RPMI7951 (cell line): ENCODE measurements at places on chromosomes 13 and 19. TPM values are rescaled to one million over a fixed set of nuclear protein-coding genes. Genes with fewer than 3 reads are reported as not detected.

GRCh38 chr19:29121684-29122083 is 91.3 kb downstream of the UQCRFS1 start:
- DNase-seq, result no peak

- DNase-seq, result no peak
Measured at GRCh38 chr19:15589760-15590451, 25.1 kb upstream of the CYP4F8 start.

Gene TEAD2
- 34.2 and 36.4 TPM in 2 replicates for total RNA-seq

Gene CEACAM19
- total RNA-seq, result 0.12 and 0.20 TPM in 2 replicates

Gene ZNF414
- total RNA-seq, result 2.1 and 5.9 TPM in 2 replicates

Gene HCST
- 1.9 TPM in 1 of 2 replicates, not detected in the other for total RNA-seq

DNA sequence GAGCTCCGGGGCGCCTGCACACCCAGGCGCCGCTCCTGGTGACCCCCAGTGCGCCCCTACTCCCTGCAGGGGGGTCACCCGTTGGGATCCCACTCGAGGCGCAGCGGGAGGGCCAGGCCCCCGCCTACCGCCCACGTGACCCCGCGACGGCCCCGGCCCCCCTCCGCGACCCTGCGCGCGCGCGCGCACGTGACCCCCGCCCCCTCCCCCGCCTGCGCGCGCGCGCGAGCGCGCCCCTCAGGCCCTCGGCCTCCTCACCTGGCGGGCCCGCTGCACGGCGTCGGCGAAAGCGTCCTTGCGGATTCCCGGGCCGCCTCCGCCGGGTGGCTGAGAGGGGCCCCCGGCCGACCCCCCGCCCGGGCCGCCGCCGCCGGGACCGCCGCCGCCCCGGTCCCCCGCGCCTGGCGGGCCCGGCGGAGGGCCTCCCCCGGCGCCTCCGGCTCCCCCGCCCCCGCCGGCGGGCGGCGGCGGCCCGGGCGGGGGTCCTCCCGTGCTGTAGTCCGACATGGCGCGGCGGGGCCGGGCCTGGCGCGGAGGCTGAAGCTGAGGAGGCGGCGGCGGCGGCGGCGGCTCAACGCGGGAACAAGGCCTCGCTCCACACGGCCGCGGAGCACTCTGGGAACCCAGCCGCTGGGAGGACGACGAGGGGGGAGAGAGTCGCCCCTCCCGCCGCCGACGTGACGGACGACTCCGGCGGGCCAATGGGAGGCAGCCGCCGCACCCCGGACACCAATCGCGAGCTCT is at the start of gene KHSRP:
TSS of gene KHSRP (minus strand) at position 617 of the 744 bp plus-strand sequence. CDS start at position 507, 110 bp downstream.
- no peak for DNase-seq

Gene CD70
- 0.39 and 1.2 TPM in 2 replicates for total RNA-seq

Gene ZFP14
- 1.7 and 1.8 TPM in 2 replicates for total RNA-seq

Gene ZNF836
- total RNA-seq, result 5.9 and 7.7 TPM in 2 replicates
